Osteoblast (primary cell): ENCODE measurements at places on chromosomes 12 and 14. TPM values are rescaled to one million over a fixed set of nuclear protein-coding genes. Genes with fewer than 3 reads are reported as not detected.

MIPOL1 gene
- 9.0 and 9.7 TPM in 2 replicates for total RNA-seq

- DNase-seq = no peak
Measured at GRCh38 chr12:42695490-42695995, 106.0 kb upstream of the PRICKLE1 start.

DNA sequence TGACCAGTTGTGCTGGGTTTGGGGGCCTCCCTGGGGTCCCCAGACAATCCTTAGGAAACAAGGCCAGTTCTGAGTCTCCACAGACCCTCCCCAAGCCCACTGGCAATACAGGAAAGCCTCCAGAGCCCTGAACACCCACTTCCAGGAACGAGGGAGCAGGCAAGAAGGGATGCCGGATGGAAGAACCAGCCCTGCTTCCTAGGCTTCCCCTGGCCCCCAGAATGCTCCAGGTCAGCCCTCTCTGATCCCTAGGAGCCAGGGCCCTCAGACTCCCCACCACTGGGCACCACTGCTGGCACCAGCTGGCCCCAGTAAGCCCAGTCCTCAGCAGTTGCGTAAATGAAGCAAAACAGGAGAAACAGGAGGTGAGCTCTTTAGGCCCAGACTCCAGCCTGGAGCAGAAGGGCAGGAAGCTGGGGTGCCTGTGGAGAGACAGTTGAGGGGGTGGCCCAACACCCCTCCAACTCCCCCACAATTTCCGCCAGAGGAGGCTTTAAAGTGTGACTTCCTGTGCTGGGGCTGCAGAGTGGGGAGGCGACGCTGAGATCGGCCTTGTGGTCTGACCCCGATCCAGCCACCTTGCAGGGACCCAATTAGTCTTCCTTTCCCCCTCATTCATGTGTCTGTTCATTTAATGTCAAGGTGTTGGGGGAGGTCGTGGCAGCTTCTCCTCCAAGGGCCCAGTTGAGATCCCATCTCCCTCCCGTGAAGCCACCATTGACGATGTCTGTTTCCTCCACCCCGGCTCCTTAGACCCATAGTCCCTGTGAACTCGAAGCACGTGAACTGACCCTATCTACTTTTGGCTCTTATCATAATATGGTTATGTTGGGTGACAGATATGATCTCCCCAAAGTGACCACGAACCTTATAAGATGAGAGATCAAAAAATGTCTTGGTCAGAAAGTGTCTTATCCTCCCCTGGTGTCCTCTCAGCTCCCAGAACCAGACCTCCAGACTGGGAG is 4.7 kb downstream of the TNFRSF1A start:
- DNase-seq = peak; percentile 29

- no peak for DNase-seq
Measured at GRCh38 chr12:103688376-103689063, 101.4 kb downstream of the STAB2 start.

DNA sequence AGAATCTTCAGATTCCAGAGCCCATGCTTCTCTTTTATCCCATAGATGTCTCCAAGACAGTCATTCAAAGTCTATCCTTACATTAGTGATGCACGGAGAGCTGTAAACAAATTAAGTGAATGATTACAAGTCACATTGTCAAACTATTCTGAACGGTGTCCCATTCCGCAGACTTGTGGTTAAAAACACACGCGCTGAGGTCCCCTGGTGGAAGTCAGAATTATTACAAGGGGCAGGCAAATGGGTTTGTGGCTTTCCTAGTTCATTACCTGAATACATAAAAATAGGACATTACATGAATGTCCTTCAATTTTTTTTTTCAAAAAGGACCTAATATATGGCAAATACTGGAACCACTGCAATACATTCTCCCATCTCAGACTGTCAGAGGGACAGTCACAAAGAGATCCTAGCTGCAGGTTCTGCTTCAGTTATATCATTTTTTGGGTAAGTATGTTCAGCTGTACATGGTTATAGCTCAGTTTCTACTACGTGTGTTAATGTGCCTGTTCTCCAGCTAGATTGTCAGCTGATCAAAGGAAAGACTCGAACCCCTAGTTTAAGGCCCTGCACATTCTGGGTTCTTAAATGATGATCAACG is 53.1 kb upstream of the STON2 start:
- no peak for DNase-seq
